ENCODE measurements at places on chromosomes 12 and 14.

DNA sequence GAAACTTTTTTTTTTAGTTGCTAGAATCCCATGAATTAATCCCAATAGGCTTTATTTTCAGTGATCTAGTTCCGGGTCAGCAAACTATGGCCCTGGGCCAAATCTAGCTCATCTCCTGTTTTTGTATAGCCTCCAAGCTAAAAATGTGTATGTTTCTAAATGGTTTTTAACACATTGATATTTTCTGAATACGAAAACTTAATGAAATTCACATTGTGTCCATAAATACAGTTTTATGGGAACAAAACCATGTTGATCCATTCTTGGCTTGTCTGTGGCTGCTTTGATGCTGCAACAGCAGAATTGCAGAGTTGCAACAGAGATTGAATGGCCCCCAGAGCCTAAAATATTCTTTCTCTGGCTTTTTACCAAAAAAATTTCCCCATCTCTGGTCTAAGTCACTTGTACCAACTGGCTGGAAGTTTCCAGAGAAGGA lies 47.5 kb downstream of the ZNF664 start:
- DNase-seq: no peak

- DNase-seq: no peak
These were observed 85.2 kb upstream of the MYF6 start for GRCh38 chr12:80622271-80622670.

DNA sequence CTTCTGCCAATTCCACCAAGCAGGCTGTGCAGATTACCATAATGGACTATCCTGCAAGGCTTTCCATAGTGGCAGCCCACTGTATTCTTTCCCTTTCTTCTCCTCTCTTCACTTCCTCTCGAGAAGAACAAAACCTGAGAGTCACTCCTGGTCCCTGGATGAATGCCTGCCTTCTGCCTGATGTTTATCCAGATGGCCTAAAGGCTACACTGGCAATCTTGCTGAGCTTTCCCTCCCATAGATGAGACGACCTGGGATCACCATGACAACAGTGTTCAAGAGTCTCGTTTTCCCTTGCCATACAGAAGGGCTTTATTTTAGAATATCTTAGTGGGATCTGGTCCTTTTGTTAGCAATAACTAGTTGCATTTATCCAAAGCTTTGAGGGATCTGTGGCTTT lies 142.3 kb downstream of the RTN1 start:
- DNase-seq: no peak

DNA sequence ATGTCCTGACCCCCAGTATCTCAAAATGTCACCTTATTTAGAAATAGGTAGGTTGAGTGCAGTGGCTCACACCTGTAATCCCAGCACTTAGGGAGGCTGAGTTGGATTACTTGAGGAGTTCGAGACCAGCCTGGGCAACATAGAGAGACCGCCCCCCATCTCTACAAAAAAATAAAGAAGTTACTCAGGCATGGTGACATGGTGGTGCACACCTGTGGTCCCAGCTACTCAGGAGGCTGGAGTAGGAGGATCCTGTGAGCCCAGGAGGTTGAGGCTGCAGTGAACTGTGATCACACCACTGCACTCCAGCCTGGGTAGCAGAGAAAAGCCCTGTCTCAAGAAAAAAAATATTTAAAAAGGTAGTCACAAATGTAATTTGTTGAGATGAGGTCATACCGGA lies 27.9 kb upstream of the RBM19 start:
- DNase-seq: no peak

DNA sequence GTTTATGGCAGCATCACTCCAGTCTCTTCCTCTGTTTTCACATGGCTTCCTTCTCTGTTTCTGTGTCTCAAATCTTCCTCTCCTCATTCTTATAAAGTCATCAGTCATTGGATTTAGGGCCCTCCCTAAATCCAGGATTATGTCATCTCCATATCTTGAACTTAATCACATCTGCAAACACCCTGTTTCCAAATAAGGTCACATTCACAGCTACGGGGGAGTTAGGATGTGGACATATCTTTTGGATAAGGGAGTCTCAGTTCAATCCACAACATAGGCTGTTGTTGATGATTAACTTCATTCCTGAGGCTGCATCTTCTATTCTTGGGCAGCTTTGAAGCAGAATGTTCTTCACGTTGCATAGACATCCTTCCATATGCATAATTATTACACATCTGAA lies 40.3 kb upstream of the NTF3 start:
- DNase-seq: no peak

- no peak for DNase-seq
These were observed 21.5 kb downstream of the CMKLR1 start for GRCh38 chr12:108317308-108318234.

DNA sequence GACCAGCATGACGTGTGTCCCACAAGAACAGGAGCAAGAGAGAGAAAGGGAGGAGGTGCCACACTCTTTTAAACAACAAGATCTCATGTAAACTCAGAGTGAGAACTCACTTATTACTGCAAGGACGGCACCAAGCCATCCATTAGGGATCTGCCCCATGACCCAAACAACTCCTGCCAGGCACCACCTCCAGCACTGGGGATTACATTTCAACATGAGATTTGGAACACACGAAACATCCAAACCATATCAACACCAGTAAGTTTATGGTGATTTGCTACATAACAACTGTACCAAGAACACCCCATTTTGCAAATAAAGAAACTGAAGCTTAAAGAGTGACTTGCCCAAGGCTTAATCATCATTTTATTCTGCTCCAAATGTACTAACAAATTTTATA lies 23.7 kb upstream of the OR6J1 start:
- DNase-seq: no peak

GRCh38 chr14:32366256-32366879 lies 37.3 kb downstream of the AKAP6 start:
- DNase-seq: no peak

DNA sequence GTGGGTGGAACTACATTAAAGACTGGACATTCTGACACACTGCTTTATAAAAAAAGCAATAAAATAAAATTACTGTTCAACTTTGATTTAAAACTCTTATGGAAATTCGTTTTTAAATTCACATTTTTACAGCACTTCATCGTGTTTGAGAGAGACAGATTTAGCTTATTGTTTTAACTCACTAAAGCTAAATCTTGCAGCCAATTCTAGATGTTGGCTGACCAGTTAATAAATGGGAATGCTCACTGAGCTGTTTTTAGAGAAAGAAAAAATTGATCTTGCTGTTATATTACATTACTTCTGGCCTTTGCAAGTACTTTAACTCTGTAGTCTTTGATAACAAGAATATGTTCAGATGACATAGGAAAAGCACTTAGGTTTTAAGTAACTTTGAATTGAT lies 157.1 kb downstream of the PLCZ1 start:
- no peak for DNase-seq

- DNase-seq: no peak
These were observed 37.3 kb upstream of the DIP2B start for GRCh38 chr12:50467439-50467838.

- DNase-seq: no peak
These were observed 25.8 kb upstream of the STRAP start for GRCh38 chr12:15856097-15856982.

DNA sequence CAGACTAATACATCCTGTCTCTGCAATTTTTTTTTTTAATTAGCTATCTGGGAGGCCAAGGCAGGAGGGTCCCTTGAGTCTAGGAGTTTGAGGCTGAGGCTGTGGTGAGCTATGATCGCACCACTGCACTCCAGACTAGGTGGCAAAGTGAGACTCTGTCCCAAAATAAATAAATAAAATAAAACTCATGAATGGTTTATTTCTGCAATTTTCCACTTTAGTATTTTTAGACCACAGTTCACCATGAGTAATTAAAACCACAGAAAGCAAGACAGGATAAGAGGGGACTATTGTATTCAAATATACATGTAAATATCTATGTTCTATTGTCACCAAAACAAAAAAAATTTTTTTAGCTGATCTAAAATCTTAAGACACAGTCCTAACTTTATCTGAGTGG lies 17.8 kb downstream of the TAOK3 start:
- DNase-seq: no peak

- no peak for DNase-seq
These were observed 92.9 kb downstream of the APAF1 start for GRCh38 chr12:98738002-98738401.

DNA sequence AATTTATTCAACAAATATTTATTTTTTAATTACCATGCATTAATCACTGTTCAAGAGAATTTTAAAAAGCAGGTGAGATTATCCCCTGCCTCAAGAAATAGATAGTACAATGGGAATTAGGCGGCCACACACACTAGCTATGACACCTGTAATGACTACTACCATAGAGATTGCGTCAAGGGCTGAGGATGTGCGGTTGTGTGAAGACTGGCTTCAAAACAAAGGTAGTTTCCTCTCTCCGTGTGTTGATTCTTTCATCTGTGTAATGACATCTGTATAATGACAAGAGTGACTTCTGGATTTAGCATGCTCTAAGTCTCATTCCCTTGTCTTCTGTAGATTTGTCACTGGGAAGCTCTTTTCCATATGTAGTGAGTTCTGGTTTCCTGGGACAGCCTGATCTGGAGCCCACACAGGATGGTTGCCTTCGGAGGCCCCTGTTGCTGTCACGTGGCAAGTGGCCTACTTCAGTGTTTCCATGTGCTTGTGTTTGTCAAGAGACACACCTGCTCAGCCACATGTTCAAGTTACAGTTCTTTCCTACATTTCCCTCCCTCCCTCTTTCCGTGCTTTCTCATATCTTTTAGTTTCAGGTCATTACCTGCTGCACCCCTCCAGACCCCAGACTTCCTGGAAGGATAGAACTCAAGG lies 64.3 kb downstream of the GALNT8 start:
- DNase-seq: no peak

GRCh38 chr12:7933255-7933726 lies 2.7 kb downstream of the SLC2A3 start:
- peak; percentile 74 for DNase-seq

DNA sequence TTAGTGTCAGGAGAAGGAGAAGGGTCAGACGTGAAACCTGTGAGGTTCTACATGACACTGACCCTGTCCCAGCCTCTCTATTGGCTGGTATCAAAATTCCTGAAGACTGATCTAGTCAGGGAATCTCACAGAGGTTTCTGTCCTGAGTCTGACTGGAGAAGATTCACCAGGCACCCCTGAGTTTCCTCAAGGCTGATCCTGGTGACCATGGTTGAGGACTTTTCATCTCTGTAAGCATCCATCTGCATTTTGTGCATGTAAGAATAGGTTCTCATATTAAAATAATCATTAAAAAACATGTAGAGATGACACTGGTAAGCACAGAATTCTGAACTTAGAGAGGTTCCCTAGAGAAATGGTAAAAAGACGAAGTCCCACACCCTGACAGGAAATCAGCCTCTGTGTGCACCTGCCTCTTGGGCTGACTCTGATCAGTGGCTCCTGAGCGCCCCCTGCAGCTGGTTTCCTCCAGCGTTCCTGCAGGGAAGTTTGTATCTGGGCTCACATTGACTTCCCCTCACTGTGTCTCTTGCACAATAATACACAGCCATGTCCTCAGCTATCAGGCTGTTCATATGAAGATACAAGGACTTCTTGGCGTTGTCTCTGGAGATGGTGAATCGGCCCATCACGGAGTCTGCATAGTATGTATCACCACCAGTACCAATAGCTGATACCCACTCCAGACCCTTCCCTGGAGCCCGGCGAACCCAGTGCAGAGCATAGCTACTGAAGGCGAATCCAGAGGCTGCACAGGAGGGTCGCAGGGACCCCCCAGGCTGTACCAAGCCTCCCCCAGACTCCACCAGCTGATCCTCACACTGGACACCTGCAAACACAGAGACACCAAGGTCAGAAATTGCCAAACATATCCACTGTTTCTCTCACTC lies 991.9 kb downstream of the TMEM121 start:
- DNase-seq: peak; percentile 86

DNA sequence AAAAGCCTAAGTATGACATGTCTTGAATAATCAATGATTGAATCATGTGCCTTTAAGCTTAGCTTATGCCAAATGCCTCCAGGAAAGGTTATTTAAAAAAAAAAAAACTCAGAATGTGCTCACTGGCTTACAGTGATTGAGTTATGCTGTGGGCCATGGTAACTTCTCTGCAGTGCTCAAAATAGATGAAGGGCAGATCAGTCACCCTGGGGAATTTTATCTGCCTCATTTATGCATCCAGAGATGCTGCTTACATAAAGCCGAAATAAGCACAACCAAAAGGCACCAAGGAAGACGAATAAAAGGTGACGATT lies 118.7 kb upstream of the MDM1 start:
- DNase-seq: no peak

DNA sequence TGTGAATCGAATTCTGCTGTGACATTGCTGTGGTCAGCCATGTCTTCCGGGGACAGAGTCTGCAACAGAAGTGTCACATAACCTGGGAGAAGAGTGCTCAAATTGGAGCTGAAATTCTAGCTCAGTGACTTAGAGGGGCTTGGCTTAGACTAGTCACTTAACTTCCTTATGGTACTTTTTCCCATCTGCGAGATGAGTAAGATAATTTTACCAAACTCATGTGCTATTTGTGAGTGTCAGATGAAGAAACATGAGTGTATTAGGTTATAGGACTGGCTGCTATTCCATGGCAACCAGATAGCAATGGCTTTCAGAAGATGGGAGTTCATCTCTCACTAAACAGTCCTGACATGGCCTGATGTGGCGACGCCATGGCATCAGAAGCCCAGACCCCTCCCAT lies 104.1 kb downstream of the CHST11 start:
- DNase-seq: no peak

- DNase-seq: no peak
These were observed 26.6 kb upstream of the GALNT9 start for GRCh38 chr12:132355742-132356681.

DNA sequence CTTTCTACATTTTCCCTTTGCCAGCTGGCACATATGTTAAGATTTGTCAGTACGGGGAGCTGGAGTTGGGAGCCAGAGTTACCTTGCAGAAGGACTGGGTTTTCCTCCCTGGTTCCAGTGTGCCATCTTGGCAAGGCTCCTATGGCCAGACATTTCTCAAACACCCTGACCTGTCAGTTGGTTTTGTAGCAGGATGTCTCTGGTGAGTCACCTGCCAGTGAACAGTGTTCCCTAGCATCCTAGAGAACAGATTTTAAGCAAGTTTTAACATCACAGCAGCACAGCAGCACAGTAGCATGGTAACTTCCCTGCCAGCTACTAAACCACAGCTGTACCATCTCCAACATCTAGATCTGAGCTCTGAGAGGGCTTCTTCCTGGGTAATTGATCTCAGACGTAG lies 26.2 kb upstream of the KTN1 start:
- DNase-seq: no peak

GRCh38 chr14:55500219-55500701 lies 59.8 kb upstream of the TBPL2 start:
- DNase-seq: no peak

GRCh38 chr12:48334808-48335207 lies 15.9 kb downstream of the ZNF641 start:
- peak; percentile 9 for DNase-seq

- DNase-seq: no peak
These were observed 56.9 kb downstream of the ACTN1 start for GRCh38 chr14:68922201-68922621.

- no peak for DNase-seq
These were observed 5.0 kb downstream of the PTPN6 start for GRCh38 chr12:6956021-6956727.

DNA sequence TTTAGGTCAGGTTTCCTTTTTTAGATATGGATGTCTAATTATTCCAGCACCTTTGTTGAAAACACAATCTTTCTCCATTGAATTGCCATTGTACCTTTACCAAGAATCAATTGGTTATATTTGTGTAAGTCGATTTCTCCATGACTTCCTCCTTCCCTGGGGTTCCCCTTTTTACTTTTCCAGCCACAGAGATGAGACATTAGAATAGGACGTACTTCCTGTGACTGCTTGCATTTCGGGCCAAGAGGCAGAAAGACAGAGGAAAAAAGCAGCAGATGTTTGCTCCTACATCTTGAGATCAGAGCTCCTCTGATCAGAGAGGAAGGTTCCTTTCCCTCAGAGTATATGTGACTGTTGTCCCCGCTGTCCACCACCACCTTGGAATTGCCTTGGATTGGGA lies 453.7 kb upstream of the RGS6 start:
- no peak for DNase-seq
